Memory B cell (primary cell): ENCODE measurements at places on chromosomes 2 and 18.

- no peak for DNase-seq
These were observed 262.4 kb downstream of the NDUFA10 start for GRCh38 chr2:239762655-239763269.

DNA sequence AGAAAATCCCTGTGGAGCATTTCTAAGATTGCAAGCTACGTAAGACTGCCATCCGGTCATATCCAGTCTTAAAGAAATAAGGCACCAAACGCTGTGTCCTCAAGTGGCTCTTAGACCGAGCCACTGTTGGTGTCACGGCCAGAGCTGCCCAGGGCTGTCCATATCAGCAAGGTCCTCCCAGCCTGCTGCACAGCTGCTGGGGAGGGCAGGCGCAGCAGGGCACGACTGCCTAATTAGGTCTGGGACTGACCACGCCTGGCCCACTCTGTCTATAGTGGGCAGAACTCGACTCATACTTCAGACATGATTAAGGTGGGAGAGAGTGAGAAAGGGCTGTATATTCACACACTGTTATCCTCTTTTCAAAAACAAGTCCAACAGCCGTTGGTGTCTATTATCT, 39.3 kb downstream of the EIPR1 start:
- no peak for DNase-seq

GRCh38 chr2:149489452-149489851, 98.1 kb downstream of the MMADHC start:
- DNase-seq: no peak

DNA sequence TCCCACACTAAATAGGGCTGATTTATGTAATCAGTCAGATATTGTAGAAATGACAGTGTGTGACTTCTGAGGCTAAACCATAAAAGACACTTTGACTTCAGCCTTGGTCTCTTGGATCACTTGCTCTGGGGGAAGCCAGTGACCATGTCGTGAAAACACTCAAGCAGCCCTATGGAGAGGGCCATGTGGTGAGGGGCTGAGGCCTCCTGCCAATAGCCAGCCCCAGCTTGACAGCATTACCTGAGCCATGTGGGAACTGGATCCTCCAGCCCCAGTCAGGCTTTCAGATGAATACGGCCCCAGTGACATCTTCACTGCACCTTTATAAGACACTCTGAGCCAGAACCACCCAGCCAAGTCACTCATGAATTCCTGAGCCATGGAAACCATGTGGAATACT, 20.8 kb downstream of the TNS1 start:
- DNase-seq: no peak

- no peak for DNase-seq
These were observed 48.4 kb downstream of the TMEFF2 start for GRCh38 chr2:192146069-192147015.

- no peak for DNase-seq
These were observed 46.1 kb upstream of the RAB1A start for GRCh38 chr2:65175894-65176530.

DNA sequence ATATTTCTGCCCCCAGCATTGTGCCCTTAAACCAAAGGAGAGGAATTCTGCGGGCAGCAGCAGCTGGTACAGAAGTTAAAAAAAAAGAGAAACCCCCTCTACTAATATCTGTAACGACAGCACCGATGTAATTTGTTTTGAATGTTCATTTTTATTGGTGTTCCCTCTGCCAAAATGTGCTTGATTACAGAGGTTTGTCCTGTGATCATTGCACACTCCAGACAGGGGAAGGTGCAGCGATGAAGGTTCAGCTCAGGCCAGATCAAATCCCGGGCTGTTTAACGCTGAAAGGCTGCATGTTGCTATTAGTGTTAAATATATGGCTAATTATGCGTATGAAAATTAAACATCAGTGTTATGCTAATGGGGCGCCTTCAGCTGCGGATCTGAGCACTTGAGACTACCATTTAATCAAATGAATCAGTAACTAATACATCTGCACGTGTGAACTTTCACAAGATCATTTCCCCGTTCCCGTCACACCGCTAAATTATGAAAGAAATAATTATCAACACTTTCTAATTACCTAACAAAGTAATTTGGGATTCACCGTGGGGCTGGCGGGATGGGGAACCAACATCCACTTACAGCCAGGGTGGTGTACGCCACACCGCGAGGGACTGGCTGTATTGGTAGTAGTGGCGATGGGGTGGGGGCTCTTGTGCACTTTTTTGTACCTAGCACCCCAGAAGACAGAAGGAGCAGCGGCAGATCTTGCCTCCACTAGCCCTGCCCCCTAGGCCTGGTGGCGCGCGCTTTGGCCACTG, 1.5 kb upstream of the DLX1 start:
- DNase-seq: no peak

DNA sequence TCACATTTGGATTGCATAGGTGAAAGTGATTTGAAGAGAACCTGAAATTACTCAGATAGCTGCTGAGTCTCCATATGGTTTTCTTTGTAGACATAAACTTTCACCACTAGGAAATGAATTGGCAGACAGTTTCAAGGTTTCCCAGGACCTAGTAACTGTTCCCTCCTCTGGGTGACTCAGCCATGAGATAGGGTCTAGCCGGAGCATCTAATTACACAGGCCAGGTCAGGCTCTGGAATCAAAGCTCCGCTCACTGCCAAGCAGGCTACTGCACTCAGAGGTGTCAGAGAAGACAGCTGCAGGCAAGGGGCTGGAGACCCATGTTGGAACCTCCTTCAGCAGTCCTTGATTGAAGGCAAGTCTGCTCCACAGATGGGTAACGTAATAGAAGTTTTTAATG, 429.2 kb downstream of the TNS1 start:
- DNase-seq: no peak

- DNase-seq: no peak
These were observed 183.7 kb upstream of the ALKAL2 start for GRCh38 chr2:471560-471959.

GRCh38 chr2:102187496-102188150, 800 bp downstream of the IL1RL2 start:
- peak; percentile 2 for DNase-seq

GRCh38 chr2:107584577-107584976, 242.1 kb upstream of the RGPD4 start:
- no peak for DNase-seq

- no peak for DNase-seq
These were observed 12.1 kb downstream of the LTBP1 start for GRCh38 chr2:32958821-32959220.

- DNase-seq: no peak
These were observed 161.5 kb downstream of the GALNT3 start for GRCh38 chr2:165632594-165632993.

DNA sequence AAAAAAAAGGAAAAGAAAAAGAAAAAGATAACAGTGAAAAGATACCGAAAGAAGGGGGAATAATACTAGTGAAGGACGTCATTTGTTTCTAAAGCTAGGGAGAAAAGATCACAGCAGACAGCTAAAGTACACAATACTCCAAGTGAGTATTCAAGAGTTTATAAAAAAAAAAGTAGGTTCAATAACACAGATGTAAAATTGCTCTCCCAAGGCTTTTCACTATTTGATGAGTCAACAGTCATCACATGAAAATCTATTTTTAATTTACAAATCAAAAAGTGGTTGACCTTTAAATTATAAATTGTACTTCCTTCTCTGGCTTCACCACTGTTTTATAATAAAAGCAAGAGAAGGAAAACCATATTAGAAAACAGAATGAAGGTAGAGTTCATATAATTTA, 144.0 kb downstream of the ZRANB3 start:
- no peak for DNase-seq

- DNase-seq: no peak
These were observed 94.3 kb upstream of the FOSL2 start for GRCh38 chr2:28298406-28298805.

GRCh38 chr2:74935975-74936391, 22.5 kb upstream of the POLE4 start:
- DNase-seq: no peak

DNA sequence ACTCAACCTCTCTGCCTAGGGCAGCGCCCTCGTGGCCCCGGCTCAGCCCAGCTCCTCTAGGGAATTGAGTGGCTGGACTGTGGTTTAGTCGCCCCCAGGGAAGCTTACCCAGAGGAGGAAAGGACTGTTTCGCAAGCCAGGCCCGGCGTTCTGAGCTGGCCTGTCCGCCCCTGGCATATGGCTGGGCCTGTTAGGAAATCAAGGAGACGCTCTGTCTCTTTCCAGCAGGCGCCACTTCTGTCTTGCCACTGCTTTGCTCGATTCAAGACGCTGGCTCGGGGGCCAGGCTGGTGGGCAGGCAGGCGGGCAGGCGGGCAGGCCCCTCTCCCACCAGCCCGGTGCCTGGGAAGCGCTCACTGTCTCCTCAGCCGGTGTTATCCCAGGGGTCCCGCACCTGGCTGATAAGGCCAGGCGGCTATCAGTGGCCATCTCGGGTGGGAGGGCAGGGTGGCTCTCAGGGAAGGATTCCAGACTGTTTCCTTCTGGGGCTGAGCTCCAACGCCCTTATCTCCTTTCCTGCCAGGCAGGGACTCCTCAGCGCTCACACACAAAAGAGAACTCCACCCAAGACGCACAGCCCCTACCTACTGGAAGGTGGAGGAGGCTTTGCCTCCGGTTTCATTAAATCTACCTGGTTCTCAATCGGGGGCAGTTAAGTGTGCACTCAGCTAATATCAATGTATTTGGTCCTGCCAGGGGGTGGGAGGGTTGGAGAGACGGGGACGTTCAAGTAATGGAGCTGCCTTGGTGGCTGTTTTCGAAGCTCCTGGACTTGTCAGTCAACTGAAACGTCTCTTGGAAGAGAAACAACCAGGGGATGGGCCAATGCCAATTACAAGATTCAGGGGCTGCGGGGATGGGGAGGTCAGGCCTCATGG, 109.1 kb downstream of the SMAD7 start:
- DNase-seq: no peak

- no peak for DNase-seq
These were observed 176.0 kb downstream of the DIS3L2 start for GRCh38 chr2:232137356-232138147.

GRCh38 chr18:13452871-13453680, 234.5 kb downstream of the LDLRAD4 start:
- no peak for DNase-seq

GRCh38 chr2:203687165-203687564, 19.3 kb upstream of the CD28 start:
- no peak for DNase-seq

GRCh38 chr2:237590272-237591140, at the start of gene RAB17:
Gene RAB17, minus strand, starts transcription at chr2:237590734. Its CDS starts 4,580 bp downstream, at chr2:237586154.
- no peak for DNase-seq

DNA sequence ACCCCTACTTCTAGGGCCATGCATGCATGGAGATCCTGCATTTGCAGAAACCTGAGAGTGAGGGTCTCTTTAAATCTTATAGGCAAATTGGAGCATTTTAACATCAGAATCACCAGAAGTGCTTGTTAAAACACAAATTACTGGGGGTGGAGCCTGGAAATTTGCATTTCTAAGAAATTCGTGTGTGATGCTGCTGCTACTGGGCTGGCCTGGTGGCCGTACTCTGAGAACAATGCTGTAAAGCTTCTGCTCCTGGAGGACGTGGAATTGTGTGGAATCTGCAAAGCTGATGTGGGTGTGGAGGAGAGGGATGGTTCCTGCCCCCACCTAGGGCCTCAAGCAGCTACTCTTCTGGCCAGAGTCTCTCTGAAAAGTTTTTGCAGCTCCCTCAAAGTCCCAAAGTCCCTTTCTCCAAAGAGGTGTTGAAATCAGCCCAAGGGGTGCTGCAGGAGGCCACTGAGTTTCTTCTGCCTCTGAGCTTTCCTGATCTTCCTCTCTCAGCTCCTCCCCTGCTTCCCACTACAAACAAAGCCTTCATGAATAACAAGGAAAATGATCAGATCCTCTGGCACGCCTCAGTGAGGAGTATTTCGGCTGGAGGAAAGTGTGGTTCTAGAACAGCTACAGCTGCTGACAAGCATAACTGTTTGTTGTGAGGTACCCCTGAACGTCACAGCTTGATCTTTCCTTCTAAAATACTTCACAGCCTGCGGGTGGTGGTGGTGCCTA, 508.3 kb downstream of the CNTNAP5 start:
- DNase-seq: no peak

GRCh38 chr2:128388499-128388941, 69.9 kb upstream of the HS6ST1 start:
- no peak for DNase-seq

GRCh38 chr18:79554321-79554720, 125.3 kb upstream of the CTDP1 start:
- no peak for DNase-seq
